ENCODE measurements at places on chromosomes 3 and 15. TPM values are rescaled to one million over a fixed set of nuclear protein-coding genes. Genes with fewer than 3 reads are reported as not detected.

GRCh38 chr15:77974098-77974414, 103.5 kb downstream of the TBC1D2B start:
- peak; percentile 85 for DNase-seq

GRCh38 chr3:34011171-34012101, 213.0 kb downstream of the PDCD6IP start:
- no peak for DNase-seq

DNA sequence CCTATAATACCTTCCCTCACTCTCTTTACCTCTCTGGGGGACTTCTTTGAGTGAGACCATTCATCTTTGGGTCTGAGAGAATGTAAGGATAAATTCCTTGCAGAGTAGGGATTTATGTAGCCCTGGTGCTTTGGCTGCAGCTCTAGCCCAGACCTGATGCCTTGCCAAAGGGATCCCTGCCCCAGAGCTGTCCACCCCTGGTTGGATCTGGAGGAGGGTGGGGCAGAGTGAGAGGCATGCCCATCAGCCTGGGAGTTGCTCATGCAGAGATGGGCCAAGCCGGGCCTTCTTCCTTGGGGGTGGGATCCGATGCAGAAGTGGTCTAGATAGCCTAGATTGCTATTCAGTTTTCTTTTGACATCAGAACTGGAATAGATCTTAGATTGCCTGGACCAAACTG, 31.5 kb downstream of the RTP1 start:
- DNase-seq: no peak

DNA sequence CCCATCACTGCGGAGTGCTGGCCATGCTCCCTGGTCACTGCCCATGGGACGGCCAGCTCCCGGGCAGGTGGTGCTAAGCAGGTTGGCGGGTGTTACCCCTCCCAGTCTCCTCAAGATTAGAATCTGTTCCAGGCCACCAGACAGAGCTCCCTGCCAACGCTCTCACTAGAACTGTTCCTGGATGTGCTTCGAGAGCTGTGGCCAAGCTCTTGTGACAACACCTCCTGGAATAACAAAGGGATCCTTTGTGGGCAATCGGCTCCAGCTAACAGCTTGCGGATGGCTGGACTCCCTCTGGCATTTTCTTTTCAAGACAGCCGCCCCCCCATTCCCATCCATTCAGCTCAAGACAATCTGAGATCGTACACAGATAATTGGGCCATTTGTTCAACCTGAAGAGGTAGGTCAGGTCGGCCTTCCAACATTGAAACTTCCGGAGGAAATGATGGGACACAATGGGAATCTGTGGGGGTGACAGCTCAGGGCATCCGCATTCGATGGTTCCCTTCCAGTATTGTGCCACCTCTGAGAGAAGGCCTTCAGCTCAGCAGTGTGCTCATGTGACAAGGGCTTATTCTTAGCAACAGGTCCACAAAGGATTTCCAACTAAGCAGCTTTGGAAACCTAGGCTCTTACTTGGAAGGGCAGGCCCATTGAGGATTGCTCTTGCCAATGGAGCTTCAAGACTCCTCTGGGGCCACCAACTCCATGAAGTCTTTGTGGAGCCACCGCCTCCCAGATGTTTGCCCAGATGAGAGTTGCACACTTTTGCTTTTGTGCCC, 11.6 kb upstream of the EPHB3 start:
- no peak for DNase-seq

DNA sequence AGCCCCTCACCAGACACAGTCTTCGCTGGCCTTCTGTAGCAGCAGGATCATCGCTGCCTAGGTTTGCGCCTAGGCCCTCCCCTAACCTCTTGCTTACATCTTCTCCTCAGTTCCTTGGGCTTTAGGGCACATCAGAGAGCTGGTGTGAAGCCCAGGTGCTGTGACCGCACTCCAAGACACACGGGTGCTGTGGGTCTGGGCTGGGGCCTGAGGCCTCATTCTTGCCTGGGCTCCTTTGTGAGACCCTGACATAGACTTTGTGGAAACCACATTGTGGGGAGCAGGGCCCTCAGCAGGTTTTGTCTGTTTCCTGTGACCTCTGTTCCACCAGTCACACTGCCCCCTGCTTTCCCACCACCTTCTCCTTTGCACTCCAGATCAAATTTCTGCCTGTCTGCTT, 8.0 kb downstream of the AMIGO3 start:
- no peak for DNase-seq

- no peak for DNase-seq
Observed at GRCh38 chr15:92466834-92467233, 73.2 kb downstream of the ST8SIA2 start.

Gene TTLL13
- 1.4 TPM for total RNA-seq

Gene C3orf85
- not detected for total RNA-seq

Gene AADACL2
- total RNA-seq: not detected

Gene CTXN2
- not detected for total RNA-seq

Gene ZWILCH
- total RNA-seq: 9.9 TPM

Gene SKIL
- total RNA-seq: 57.3 TPM

Gene SLC28A1
- not detected for total RNA-seq

All from lung (tissue), 17 donors.